Stimulated activated CD4-positive, alpha-beta T cell treated with anti-CD3 and anti-CD28 coated beads, Interleukin-2, amount 100 ng/mL, for 24 hours (primary cell): ENCODE measurements at places on chromosomes 12 and 14.

GRCh38 chr12:42282294-42282693 is 43.6 kb downstream of the ZCRB1 start:
- DNase-seq, result no peak

GRCh38 chr12:121376754-121377697 is 22.9 kb upstream of the RNF34 start:
- no peak for DNase-seq

DNA sequence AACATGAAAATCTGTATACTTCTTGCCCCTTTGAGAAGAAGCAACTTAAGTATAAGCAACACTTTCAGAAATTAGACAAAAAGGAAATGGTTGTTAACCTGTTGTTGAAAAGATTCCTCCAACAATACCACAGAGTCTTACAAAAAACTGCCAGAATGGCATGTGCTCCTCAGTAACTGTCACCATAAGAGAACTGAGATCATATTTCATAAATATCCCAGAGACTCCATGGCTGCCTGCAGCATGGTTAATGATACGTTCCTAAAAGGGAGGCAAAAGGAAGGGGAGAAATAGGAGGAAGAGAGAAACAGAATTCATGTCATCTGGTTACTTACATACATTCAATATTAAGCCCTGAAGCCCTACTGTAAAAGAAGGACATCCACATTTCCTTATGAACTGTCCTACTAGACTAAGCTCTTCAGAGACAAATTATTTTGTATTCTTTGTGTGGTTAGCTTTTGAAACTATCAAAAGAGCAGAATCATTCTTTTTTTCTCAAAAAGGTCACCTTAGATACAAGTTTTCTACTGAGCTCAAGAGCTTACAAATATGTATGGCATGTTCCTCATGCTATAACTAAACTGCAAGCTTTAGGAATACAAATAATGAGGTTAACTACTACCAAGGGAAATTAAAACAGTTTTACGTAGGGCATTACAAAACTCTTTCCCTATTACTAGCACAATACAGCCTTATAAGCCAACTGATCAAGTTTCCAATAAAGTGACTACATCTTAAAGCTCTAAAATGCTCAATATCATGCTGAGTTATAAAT is 37.8 kb downstream of the ERGIC2 start:
- no peak for DNase-seq

DNA sequence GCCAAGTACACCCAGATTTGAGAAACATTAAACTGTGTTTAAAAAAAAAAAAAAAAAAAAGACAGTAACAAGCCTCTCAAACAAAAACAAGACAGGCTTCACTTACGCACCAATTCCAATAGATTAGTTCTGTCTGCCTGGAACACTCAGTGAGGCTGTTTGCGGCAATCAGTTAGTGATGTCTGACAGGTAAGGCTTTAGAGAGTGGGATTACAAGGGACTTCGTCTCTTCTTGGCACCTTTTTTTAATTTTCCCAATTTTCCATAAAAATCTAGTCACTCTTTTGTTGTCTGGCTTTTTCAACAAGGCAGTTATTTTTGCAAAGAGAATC is 79.6 kb downstream of the NCOR2 start:
- no peak for DNase-seq

GRCh38 chr12:104433061-104433460 is 23.7 kb upstream of the CHST11 start:
- DNase-seq, result no peak

- DNase-seq, result no peak
These were observed 217.5 kb upstream of the SEL1L start for GRCh38 chr14:81751198-81751597.

DNA sequence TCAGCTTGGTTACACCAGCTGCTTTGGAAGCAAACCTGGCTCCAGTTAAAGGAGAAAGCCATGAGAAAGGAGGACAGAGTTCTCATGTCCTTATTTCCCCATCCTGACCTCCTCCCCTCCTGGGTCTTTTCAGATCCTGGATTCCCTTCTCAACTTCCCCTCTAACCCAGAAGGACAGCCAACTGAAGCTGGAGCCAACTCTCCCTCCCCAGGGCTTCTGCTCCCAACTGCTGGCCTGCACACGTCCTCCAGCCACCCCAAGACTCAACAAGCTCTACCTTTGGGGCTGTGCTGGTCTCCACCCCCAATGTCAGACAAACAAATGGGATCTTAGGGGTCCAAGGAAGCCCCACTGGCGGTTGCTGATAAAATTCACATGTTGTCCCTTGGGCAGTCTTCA is 651.1 kb upstream of the TBX3 start:
- no peak for DNase-seq

GRCh38 chr12:100720016-100720654 is 74.4 kb upstream of the ANO4 start:
- DNase-seq, result no peak

DNA sequence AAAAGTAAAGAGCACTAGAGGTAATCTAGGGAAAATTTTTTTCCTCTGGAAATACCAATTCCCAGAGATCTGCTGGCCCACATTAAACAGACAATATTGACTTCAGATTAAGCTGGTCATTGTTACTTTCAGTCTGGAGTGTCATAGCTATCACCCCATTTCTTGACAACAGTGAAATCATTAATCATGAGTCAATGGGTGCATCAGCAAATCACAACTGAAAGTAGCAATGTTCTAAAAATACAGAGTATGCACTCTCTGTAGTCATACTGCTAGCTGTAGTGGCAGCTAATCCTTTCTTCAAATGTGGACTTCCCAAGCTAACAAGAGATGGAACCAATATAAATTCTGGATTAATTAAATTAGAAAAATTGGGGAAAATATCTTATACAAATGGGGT is 129.9 kb downstream of the CPNE8 start:
- DNase-seq, result no peak

DNA sequence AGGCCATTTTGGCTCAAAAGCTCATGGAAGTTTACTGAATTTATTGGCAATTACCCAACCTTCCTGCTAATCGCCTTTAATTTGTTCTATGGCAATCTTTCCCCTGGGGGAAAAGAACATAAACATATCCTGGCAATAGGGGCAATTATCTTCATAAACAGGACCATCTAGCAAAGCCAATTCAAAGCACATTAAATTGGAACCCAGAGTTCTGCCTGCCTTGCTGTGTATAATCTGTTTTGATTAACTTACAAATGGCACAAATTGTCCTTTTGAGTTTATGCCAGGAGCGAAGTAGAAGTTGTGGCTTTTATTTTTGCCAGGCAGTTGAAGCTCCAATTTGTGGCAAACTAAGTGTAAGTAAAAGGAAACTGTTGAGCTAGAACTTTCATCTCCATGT is 68.6 kb downstream of the C12orf50 start:
- no peak for DNase-seq

DNA sequence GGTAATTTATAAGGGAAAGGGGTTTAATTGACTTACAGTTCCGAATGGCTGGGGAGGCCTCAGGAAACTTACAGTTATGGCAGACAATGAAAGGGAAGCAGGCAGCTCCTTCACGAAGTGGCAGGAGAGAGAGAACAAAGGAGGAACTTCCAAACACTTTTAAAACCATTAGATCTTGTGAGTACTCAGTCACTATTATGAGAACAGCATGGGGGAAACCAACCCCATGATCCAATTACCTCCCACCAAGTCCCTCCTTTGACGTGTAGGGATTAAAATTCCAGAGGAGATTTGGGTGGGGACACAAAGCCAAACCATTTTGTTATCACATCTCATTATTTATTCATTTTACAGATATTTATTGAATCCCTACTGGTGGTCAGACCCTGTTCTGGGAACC is 822.8 kb downstream of the GALC start:
- DNase-seq, result no peak
